Inflammatory macrophage treated with lipopolysaccharide for 4 hours (primary cell): ENCODE measurements at places on chromosomes 3 and 15.
A peak's percentile ranks its signal among the peaks of the same experiment; 100 is the strongest.

- DNase-seq, result no peak
These were observed 102.1 kb upstream of the CMC1 start for GRCh38 chr3:28139288-28139687.

- DNase-seq, result no peak
These were observed 1.1 kb downstream of the IQCF6 start for GRCh38 chr3:51777985-51778384.

GRCh38 chr15:68769702-68770101 lies 51.0 kb downstream of the ANP32A start:
- no peak for DNase-seq

DNA sequence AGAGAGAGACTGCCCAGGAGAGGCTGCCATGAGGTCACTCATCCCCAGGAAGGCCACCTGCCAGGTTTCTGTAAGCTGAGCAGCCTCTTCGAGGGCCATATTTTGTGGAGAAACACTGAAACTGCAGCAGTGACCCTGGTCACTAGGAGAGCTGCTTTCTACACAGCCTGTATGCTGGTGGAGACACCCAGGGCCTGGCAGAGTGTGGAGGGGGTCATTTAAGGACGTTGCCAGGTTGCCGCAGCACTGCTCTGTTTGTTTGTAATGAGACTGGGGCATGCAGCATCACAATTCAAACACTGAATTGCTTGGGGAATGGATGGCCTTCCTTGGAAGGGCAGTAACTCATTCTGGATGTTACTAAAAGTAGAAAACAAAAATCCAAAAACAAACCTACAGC lies 104.9 kb upstream of the TRIM42 start:
- no peak for DNase-seq

- no peak for DNase-seq
These were observed 450.2 kb upstream of the WNT5A start for GRCh38 chr3:55937301-55937700.

DNA sequence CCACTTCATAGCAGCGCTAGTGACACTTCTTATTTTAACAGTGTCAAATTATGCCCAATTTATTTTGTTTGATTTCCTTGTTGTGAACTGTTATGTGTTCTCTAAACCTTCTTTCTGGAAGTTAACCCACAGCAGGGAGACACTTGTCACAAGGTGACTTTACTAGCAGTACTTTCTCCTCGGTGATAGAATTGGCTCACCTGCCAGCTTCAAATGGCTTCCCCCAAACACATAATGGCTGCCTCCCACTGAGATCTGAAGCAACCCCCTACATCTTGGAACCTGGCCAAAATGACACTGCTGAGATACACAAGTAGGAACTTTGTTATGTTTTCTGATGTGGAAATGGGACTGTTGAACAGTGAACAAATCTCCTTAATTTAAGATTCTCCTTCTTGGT lies 238.8 kb upstream of the DPH6 start:
- no peak for DNase-seq

DNA sequence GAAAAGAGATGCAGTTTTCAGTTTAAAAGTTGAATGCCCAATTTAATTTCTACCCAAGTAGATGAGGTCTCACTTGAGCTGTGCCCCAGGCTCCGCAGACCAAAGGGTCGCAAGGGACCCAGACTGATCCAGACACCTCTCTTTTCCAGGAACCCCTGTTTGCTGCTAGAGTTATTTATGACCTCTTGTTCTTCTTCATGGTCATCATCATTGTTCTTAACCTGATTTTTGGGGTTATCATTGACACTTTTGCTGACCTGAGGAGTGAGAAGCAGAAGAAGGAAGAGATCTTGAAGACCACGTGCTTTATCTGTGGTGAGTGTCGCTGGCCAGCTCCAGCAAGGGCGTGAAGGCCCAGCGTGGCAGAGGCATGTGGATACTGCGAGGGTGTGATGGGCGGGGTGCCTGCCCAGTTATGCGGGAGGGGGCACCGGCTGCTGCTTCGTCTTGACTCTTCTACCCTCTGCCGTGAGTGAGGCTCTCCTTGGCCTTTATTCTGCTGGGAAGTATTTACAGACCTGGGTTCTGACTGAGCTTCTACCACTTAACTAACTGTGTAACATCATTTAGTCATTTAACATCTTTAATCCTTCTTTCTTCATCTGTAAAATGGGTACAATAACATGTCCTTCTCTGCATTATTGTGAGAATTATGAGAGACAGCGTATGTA lies 164.2 kb upstream of the BHLHE40 start:
- no peak for DNase-seq

- no peak for DNase-seq
These were observed 75.6 kb upstream of the LMOD3 start for GRCh38 chr3:69197922-69198530.

- no peak for DNase-seq
These were observed 232.7 kb downstream of the MECOM start for GRCh38 chr3:169430707-169431404.

- no peak for DNase-seq
These were observed 28.9 kb downstream of the PRICKLE2 start for GRCh38 chr3:64196236-64196929.

DNA sequence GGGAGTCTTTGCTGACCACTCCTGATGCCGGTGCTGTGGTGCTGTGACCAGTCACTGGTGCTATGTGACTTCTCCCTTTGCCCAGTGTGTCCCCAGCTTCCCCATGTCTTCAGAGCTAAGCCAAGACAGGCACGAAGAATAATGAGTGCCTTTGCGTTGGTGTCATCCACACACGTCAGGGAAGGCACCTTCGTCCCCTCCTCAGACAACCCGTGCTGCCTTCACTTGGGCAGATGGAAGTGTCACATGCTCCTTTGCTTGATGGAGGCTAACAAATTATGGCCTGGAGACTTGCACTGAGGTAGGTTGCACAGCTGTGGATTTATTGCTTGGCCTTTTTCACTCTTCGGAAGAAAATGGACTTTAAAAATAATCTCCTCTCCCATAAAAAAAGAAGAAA lies 291.8 kb downstream of the OCA2 start:
- no peak for DNase-seq

DNA sequence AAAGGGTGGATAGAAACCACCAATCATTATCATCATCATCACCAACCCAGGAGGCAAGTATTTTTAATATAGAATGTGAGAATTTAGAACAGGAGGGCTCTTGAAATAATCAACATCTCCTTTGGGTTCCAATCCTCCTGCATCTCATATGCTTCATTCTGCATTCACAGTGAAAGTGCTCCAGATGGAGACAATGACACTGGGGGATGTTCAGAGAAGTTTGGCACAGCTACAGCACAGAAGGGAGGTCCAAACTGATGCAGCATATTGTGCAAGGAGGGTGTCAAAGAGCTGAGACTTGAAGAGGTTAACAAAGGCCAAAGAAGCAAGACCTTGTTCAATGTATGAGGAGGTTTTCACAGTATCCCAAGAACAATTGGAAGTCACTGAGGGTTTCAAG lies 767.1 kb downstream of the NTRK3 start:
- DNase-seq, result no peak

GRCh38 chr3:112561484-112561733 lies 353 bp downstream of the ATG3 start:
- peak; percentile 72 for DNase-seq

DNA sequence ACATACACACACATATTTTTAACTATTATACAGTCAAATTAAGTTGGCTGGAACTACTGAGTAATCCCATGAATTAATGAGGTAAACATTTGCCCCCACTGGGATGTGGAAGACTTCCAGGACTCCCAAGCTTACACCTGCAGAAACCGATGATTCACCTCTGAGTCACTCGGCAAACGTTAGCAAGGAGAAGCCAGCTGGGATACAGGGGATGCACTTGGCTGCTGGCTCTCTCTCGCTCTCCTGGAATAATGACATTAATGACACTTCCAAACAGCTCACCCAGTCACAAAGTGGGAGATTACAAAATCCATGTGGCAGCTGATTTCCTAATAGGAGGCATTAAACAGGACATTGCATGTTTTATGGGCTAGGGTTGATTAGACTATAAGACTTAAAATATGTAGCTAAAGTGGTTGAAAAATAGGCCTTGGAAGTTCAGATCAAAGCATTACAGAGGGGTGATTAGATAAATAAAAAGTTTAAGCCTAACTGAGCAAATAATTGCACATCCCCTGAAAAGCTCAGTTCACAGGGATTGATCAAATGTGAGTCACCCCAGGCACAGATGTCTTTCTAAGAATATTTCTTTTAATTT lies 500.9 kb downstream of the SOX2 start:
- DNase-seq, result no peak

DNA sequence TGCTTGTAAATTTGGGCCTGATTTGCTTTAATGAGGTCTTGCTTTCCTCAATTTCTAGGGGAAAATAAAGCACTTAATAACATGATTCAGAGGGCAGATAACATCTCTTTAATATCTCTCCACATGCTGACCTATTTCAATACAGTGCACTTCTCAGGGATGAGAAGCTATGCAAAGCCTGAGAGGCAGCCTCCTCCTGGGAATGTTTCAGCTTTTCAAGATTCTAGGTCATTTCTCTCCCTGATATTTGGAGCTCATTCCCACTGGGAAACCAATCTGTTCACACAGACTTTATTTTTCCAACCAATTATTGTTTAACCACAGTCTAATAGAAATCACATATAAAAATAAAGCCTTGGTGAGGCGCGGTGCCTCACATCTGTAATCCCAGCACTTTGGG lies 67.0 kb upstream of the LSAMP start:
- DNase-seq, result no peak

DNA sequence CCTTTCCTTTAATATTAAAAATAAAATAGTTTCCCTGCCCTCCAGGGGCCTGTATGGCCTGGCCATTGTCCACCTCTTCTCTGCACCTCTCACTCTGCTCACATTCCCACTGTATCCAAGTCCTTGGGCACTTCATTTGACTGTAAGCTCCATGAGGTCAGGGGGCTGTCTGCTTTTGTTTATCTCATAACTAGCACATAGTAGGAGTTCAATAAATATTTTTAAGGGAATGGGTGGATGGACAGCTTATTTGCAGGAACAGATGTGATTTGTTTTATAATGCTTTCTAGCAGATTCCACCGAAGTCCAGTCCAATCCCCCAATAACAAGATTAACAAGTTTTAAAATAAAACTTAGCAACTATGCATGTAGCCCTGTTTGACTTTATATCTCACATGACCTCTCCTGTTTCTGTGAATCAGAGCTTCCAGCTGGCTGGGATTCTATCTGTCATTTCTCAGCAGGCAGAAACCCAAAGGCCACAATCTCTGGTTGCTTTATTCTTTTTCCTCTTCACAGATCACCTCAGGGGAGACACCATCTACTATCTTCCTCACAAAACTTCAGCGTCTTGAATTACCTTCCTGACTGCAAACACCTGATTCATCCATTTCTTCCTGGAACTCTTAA lies 123.0 kb upstream of the NR2F2 start:
- DNase-seq, result no peak

DNA sequence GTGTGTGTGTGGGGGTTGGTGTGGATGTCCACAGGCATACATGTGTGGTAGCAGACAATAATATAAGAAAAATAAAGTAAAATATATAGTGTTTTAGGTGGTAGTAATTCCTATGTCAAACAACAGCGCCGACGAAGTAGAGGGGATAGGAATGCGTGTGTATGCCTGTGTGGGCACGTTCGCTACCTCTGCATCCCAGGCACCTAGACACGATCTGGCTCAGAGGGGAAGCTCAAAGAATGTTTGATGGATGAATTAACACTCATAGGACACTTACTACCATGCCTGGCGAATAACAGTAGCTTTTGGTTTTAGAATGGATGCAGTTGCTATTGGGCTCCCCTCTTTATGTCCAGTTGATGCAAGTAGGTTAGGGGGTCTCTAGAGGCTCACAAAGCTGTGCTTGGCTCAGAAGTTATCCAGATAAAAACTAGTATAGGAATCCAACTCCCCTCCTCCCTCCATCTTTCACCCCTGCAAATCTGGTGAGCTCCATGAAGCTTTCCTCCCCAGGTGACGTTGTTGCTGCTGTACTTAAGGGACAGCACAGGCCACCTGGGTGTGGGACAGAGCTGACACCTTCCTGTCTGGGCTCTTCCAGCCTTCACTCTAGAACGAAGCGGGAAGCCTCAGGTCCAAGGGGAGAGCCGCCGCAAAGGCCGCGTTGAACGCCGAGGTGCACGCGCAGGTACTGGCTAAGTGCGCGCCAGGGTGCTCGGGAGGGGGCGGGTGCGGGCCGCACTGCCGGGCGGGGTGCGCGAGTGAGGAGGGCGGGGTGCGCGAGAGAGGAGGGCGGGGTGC lies 192.6 kb upstream of the LYSMD4 start:
- DNase-seq, result peak; percentile 7

DNA sequence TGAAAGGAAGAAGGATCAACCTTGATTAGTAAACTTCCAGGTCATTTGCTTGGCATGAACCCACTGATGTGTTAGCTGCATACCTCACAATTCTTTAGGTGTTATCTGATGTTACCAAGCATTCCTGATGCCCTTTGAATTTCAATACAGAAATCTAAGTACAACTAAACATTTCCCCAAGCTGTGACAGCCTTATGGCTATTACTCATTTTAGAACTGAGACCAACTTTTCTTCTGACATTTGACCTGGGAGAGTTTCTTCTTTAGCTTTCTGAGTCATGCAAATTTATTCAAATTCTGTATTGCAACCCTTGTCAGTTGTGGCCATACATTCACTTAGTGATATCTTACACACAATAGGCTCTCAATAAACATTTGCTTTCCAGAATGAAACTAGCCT lies 124.3 kb downstream of the TIGIT start:
- DNase-seq, result peak; percentile 75

DNA sequence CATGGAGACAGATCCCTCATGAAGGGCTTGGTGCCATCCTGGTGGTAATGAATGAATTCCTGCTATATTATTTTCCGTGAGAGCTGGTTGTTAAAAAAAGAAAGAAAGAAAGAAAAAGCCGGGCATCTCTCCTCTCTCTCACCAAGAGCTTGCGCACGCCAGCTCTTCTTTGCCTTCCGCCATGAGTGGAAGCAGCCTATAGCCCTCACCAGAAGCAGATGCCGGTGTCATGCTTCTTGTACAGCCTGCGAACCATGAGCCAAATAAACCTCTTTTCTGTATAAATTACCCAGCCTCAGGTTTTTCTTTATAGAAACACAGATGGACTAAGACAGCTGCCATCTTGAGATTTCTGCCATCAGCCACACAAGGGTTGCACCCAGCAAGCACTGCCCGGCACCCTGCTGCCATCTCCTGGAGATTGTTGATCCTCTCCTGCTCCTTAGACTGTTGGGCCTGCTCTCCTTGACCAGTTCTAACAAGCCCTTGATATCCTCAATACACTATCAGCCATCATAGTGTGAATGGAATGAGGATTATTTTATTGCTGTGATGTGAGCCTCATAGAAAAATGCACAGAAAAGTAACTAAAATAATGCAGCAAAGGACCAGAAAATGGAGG lies 3.5 kb upstream of the AHSG start:
- peak; percentile 12 for DNase-seq

DNA sequence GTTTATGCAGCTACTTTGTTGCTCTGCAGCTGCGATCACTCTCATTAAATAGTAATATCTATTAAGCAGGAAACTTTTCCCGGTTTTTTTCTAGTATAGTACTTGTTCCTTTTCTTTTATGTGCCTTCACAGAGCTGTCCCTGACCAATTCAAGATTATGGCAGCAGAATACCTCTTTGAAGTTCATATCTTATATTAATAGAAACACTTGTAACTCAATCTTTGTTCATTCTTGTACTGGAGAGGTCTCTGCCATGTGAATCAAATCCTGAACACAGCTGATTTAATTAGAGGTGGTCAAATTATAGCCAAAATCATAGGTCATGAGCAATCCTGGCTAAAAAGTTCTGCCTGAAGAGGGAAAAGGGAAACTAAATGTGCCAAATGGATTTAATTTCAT lies 399.0 kb upstream of the ARHGEF26 start:
- DNase-seq, result no peak

- no peak for DNase-seq
These were observed 373.9 kb upstream of the CFAP20DC start for GRCh38 chr3:59423707-59424106.

- no peak for DNase-seq
These were observed 1.2 kb downstream of the LARP6 start for GRCh38 chr15:70852501-70853317.

GRCh38 chr3:155853214-155854140 lies 750 bp downstream of the SLC33A1 start:
- DNase-seq, result peak; percentile 40
